ENCODE measurements at places on chromosomes 7 and 10. TPM values are rescaled to one million over a fixed set of nuclear protein-coding genes. Genes with fewer than 3 reads are reported as not detected.

Gene AKR1D1
- total RNA-seq = not detected

Gene SEPTIN14
- not detected for total RNA-seq

Gene ABCA13
- 0.02 TPM for total RNA-seq

Gene SH2B2
- total RNA-seq = 1.9 TPM

Gene FZD8
- 1.0 TPM for total RNA-seq

Gene STEAP1B
- 0.30 TPM for total RNA-seq

Gene CXCL12
- not detected for total RNA-seq

Gene RAPGEF5
- total RNA-seq = 0.82 TPM

Gene C10orf71
- total RNA-seq = not detected

Gene GIMAP2
- total RNA-seq = 30.5 TPM

DNA sequence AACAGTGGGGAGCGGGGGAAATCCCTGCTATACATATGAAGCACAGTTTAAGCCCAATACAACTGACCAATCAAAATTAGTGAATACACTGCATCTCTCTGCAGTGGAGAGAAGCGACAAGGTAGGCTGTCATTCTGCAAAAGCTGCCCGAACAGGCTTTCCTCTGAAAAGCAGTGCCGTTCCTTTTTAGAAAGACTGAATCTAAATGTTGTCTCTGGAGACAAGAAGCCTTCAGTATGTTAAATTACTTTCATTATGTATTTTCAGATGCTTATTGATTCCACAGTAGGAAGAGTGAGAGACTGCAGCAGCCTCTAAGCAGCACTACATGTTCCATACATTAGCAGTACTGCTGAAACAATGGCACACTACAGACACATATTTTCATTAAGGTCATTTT, at the start of gene GPR22:
TSS of gene GPR22 (plus strand) at position 129 of the 400 bp plus-strand sequence. CDS start 4,004 bp downstream, outside the sequence.
- no peak within 1 kb of the TSS for H3K4me3 ChIP-seq
- H3K36me3 ChIP-seq = no peaks in the 10 kb centered on the region
- H3K4me1 ChIP-seq = no peaks in the 10 kb centered on the region

DNA sequence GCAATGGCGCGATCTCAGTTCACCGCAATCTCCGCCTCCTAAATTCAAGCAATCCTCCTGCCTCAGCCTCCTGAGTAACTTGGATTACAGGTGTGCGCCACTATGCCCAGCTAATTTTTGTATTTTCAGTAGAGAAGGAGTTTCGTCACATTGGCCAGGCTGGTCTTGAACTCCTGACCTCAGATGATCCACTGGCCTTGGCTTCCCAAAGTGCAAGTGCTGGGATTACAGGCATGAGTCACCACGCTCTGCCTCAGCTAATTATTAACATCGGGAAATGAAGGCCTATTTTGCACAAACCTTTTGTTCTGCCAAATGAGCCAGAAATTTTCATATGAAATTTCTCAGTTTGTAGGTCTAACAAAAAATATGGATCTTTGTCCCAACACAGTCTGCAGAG, 106.7 kb upstream of the ODAD2 start:
- H3K4me3 ChIP-seq = no peak overlapping the region
- no peaks in the 10 kb centered on the region for H3K36me3 ChIP-seq
- no peaks in the 10 kb centered on the region for H3K27me3 ChIP-seq
- no peak for DNase-seq

DNA sequence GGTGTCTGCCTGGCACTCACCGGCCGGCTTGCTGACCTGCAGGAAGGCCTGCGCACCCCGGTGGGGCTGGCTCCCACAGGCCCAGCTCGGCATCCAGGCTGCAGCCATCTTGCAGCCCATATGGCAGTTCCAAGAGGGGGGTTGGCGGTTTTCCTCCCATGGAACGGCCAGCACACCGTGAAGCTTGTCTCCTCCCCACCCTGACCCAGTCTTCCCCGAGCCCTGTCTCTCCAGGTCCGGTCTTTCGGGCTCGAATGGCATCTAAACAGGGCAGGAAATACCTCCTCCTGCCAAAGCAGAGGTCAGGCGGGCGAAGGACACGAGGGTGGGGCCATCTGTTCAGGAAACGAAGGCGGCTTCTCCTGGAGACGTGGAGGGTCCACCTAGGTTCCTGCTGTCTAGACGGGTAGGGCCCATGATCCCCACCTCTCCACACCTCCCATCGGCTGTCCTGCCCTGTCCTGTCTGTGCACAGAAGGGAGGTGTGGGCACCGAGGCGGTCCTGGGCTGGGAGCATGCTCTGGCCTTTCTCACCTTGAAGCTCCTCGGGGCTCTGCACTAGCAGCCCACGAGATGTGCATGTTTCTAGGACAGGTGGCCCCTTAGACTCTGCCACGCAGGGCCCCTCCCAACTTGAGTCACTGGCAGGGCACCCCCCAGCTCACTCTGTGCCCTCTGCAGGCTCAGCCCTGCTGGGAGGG, 113.7 kb upstream of the DIP2C start:
- no peak overlapping the region for H3K4me3 ChIP-seq
- peaks cover 4% of the 10 kb centered on the region for H3K4me1 ChIP-seq
- no peaks in the 10 kb centered on the region for H3K27me3 ChIP-seq
- peaks cover 26% of the 10 kb centered on the region for H3K36me3 ChIP-seq
- DNase-seq = no peak

DNA sequence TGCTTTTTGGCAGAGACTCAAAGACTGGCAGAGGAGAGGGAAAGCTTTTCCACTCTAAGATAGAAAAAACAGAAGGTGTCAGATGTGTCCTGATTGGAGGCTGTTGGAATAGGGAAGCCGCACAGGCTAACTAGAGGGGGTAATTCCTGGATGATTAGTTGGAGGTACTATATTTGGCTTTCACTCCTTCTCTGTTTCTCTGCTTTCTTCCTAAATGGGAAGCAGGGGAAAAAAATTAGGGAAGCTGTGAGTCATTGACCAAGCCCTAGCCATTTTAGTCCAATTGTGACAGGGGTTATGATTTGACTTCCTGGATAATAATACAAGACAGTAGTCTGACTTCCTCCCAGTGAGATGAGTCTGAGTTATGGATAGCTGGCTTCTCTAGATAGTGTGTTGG, 475.2 kb upstream of the CELF2 start:
- H3K36me3 ChIP-seq = no peaks in the 10 kb centered on the region
- H3K27me3 ChIP-seq = no peaks in the 10 kb centered on the region
- no peak overlapping the region for H3K4me3 ChIP-seq
- H3K4me1 ChIP-seq = no peaks in the 10 kb centered on the region
- no peak for DNase-seq
- H3K27ac ChIP-seq = no peak overlapping the region

GRCh38 chr7:79806161-79806734, 328.4 kb upstream of the GNAI1 start:
- no peak overlapping the region for H3K4me3 ChIP-seq
- H3K36me3 ChIP-seq = no peaks in the 10 kb centered on the region
- no peaks in the 10 kb centered on the region for H3K27me3 ChIP-seq
- DNase-seq = no peak

DNA sequence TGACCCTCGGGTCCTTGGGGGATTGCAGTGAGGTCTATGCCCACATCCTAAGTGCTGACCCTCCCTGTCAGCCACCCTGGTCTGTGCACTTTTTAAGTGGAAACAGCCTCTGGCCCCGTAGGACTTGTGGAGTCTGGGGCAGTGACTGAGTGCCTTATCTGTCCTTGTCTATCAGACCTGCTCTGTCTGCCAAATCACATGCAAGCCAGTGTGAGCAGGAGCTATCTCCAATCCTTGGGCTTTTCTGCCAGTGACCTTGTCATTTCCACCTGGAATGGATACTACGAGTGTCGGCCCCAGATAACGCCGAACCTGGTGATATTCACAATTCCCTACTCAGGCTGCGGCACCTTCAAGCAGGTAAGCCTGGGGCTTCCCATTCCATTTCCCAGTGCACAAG, 62.7 kb downstream of the C10orf120 start:
- H3K27ac ChIP-seq = no peak overlapping the region
- H3K4me1 ChIP-seq = no peaks in the 10 kb centered on the region
- H3K4me3 ChIP-seq = no peak overlapping the region
- DNase-seq = no peak

- H3K27me3 ChIP-seq = no peaks in the 10 kb centered on the region
- H3K4me1 ChIP-seq = peaks cover 43% of the 10 kb centered on the region
- H3K27ac ChIP-seq = peak overlapping the region; percentile 58
- no peak overlapping the region for H3K4me3 ChIP-seq
- DNase-seq = no peak
- peaks cover 23% of the 10 kb centered on the region for H3K36me3 ChIP-seq
These were observed 92.9 kb downstream of the SRPK2 start for GRCh38 chr7:105295596-105296352.

DNA sequence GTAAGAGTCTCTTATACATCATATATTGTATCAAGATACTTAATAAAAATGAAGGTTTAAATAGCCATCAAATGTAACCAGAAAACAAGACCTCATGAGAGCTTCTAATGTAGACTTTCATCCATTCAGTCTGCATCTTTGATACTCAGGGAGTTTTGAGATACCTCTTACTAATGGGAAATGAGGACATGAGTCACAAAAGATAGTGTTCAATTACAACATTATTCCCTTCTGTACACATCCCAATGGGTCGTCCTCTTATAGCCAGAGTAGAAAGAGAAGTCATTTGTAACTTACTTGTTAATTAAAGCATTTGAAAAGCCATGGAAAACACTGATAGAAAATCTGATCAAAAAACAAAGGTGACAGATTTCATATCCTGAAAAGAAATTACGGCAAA, 19.4 kb downstream of the SHTN1 start:
- no peaks in the 10 kb centered on the region for H3K4me1 ChIP-seq
- H3K27ac ChIP-seq = no peak overlapping the region
- no peak overlapping the region for H3K4me3 ChIP-seq
- H3K27me3 ChIP-seq = no peaks in the 10 kb centered on the region

GRCh38 chr7:28533731-28534531, 121.6 kb downstream of the CREB5 start:
- no peaks in the 10 kb centered on the region for H3K4me1 ChIP-seq
- peaks cover 3% of the 10 kb centered on the region for H3K27me3 ChIP-seq
- H3K4me3 ChIP-seq = no peak overlapping the region
- H3K36me3 ChIP-seq = no peaks in the 10 kb centered on the region
- no peak for DNase-seq

DNA sequence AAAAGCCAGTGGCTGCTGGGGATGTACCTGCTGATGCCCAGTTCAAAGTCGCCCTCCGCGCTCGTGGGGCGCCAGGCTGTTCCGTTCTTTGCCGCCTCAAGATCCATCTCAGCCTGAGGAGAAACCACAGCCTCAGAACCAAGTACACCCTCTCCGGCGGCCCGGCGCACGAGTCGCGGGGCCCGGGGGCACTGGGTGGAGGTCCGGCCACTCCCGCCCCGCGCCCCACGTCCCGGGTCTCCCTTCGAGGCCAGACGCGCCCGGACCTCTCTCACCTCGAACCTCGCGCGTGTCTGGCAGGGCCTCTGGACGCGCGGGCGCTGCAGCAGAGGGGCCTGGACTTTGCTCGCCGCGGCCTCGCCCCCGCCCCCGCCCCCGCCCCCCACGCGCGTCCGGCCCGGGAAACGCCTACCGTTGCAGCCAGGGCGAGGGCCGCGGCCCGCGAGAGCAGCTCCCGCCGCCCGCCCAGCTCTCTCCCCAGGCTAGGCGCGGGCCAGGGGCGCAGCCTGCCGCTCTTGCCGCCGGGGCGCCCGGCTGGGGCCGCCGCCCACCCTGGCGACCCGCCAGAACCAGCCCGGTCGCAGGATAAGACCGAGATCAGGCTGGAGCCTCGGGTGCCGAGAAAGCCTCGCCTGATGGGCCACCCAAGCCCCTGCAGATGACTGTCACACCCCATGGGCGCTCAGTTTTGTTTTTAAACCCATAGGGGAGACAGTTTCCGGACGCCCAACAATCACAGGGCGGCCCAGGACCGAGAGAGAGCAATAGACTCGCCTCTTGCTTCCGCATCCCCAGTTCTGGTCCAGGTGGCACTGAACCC, at the start of gene ABCB4:
TSS of gene ABCB4 (minus strand) at position 322 of the 820 bp plus-strand sequence. CDS start at position 107, 215 bp downstream.
- no peak for DNase-seq
- H3K27ac ChIP-seq = no peak within 1 kb of the TSS
- H3K27me3 ChIP-seq = peaks cover 42% of the 10 kb centered on the region
- no peaks in the 10 kb centered on the region for H3K36me3 ChIP-seq
- peaks cover 4% of the 10 kb centered on the region for H3K4me1 ChIP-seq

DNA sequence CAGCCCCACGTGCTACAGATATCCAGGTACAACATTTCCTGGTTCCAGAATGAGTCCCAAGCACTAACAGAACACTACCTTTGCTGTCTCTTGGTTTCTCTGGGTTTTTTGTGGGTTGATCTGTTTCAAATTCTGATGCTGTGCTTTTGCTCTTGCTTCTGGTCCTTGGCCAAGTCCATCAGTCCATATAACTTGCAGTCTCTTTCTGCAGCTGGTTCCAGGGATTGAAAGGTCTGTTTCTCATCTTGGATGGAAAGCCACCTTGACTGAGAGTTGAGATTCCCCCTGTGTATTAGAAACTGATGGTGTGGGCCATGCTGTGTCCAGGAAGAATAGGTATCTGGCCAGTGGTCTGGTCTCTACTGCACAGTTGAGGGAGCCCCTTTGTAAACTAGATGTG, 171.1 kb downstream of the JCAD start:
- peaks cover 5% of the 10 kb centered on the region for H3K27me3 ChIP-seq
- no peak for DNase-seq
- H3K27ac ChIP-seq = no peak overlapping the region
- no peaks in the 10 kb centered on the region for H3K36me3 ChIP-seq
- no peaks in the 10 kb centered on the region for H3K4me1 ChIP-seq
- H3K4me3 ChIP-seq = no peak overlapping the region

- H3K4me3 ChIP-seq = no peak overlapping the region
- peaks cover 11% of the 10 kb centered on the region for H3K27me3 ChIP-seq
- no peaks in the 10 kb centered on the region for H3K36me3 ChIP-seq
- DNase-seq = no peak
- H3K4me1 ChIP-seq = peaks cover 6% of the 10 kb centered on the region
- H3K27ac ChIP-seq = no peak overlapping the region
These were observed 114.4 kb downstream of the AHR start for GRCh38 chr7:17412883-17413282.

- peaks cover under 1% of the 10 kb centered on the region for H3K27me3 ChIP-seq
- no peaks in the 10 kb centered on the region for H3K36me3 ChIP-seq
- peaks cover 10% of the 10 kb centered on the region for H3K4me1 ChIP-seq
- no peak for DNase-seq
- H3K4me3 ChIP-seq = no peak overlapping the region
These were observed 45.3 kb upstream of the GTF2I start for GRCh38 chr7:74612015-74612829.

DNA sequence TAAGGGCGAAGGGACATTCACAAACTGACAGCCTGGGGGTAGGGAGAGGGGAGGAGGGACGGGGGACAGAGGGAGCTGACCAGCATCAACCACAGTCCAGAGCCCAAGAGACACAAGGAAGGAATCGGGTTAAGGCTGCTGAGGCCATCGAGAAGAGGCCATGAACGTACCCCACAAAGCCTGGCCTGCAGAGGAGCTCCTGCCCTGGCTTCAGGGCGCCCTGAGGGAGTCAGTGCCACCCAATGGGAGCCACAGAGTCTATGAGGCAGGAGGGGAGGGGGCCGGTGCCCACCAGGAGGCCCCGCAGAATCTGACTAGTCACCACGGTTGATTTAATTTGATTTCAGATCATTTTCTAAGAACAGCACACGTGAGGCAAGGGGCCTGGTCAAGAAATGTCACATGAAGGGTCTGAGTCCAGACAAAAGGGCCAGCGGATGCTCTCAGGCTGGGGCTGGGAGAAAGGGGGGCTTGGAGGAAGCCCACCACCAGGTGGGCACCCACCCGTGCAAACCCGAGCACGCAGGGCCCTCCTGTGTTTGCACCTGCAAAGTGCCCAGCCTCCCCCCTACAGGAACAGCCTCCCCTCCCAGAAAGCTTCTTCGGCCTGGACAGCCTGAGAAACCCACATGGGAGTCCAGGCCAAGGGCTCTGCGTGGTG, 40.4 kb downstream of the CAMK2B start:
- H3K4me3 ChIP-seq = no peak overlapping the region
- no peak for DNase-seq
- H3K27me3 ChIP-seq = no peaks in the 10 kb centered on the region
- no peaks in the 10 kb centered on the region for H3K4me1 ChIP-seq
